GM19239 (cell line): ENCODE measurements at places on chromosomes 12 and 14.

GRCh38 chr12:18358930-18359329, 97.6 kb downstream of the PIK3C2G start:
- no peak for DNase-seq

- no peak for DNase-seq
These were observed 59.1 kb downstream of the FAM222A start for GRCh38 chr12:109772622-109773321.

- no peak for DNase-seq
These were observed 99.1 kb upstream of the MED13L start for GRCh38 chr12:116376354-116377193.

DNA sequence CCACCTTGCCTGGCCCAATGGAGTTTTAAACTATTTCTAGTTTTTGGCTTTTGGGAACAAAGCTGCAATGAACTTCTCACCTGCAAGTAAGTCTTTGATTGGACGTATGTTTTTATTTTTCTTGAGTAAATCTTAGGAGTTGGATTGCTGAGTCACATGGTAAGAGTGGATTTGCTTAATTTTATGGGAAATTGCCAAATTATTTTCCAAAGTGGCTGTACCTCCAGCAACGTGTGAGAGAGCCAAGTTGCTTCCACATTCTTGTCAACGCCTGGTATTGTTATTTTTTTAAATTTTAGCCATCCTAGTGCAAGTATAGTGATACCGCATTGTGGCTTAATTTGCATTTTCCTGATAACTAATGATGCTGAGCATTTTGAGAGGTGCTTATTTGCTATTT, 136.6 kb downstream of the LMNTD1 start:
- no peak for DNase-seq

DNA sequence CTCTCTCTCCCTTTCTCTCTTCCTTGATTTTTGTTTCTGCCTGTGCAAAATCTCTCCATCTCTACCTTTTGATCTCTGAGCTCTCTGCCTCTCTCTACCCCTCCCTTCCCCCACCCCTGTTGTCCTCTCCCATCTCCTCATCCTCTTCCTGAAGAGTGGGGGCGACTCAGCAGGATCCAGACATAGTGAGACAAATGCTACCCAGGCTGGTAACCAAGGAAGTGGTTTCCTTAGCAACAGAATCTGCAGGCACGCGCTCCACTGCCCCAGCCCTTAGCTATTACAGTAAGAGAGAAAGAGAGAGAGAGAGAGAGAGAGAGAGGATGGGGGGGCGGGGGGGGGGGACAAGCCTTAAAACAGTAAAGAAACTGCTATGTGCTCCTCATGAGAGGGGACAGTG, 85.6 kb downstream of the CMKLR1 start:
- no peak for DNase-seq

DNA sequence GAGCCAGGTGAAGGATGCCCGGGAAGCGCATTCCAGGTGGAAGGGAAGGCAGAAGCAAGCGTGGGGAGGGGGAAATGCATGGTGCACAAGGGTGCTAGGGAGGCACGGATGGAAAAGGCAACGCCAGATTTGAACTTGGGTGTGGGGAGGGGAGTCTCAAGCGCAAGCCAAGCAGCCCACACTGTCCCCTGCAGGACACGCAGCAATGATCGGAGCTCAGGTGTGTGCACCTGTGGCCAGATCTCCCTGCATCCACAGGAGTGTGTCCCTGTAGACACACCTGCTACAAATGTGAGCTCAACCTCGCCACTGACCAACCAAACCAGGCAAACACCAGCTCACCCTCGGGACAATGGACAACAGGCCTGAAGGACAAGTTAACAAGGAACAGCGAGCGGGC, 63.2 kb downstream of the SCARB1 start:
- no peak for DNase-seq

DNA sequence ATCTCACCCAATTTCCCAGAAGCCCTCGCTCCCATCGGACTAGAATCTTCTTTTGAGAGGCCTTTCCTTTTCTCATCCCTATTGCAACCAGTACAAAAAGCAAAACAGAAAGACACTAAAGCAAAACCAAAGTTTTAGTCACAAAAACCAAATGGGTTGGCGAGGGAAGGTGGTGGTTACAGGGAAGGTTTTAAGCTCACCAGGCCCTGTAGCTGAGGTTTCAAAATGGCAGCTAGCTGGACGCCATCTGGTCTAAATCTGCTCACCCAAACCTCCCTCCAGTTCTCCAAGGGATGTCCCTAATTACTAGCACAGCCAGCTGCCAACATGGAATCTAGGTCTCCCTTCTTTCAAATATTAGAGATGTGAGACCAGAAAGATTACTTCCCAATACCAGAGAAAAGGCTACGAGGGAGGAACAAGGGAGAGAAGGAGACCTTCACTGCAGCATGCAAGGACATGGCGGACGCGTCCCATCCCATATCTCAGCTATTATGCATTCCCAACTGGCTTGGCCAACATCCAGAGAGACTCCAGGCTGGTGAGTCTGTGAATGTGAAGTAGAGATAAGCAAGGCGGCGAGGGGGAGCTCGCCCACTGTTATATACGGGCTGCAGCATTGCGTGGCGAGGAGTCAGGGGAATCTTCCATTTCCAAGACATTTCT, 70.8 kb downstream of the DPF3 start:
- DNase-seq: no peak

GRCh38 chr14:32472512-32473463, 143.7 kb downstream of the AKAP6 start:
- no peak for DNase-seq

GRCh38 chr12:125079648-125080645, 14.7 kb downstream of the AACS start:
- DNase-seq: no peak

DNA sequence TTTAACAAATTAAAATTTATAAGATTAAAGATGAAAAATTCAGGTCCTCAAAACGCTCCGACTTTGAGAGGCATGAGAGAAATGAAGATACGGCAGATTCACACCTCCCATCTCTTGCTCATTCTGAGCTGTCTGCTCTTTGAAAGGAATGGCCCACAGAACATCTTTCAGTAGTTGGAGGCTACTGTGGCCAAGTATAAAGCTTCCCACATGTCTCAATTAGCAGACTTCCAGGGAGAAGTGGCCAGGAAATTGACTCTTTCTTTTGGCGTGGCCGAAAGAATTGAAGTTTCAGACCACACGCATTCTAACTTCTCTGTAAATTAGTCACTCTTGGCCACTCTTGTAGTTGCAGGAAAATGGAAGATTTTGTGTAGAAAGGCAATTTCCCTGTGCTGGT, 129.2 kb downstream of the DIP2B start:
- no peak for DNase-seq

GRCh38 chr14:100790502-100791347, 35.2 kb upstream of the MEG3 start:
- DNase-seq: no peak

DNA sequence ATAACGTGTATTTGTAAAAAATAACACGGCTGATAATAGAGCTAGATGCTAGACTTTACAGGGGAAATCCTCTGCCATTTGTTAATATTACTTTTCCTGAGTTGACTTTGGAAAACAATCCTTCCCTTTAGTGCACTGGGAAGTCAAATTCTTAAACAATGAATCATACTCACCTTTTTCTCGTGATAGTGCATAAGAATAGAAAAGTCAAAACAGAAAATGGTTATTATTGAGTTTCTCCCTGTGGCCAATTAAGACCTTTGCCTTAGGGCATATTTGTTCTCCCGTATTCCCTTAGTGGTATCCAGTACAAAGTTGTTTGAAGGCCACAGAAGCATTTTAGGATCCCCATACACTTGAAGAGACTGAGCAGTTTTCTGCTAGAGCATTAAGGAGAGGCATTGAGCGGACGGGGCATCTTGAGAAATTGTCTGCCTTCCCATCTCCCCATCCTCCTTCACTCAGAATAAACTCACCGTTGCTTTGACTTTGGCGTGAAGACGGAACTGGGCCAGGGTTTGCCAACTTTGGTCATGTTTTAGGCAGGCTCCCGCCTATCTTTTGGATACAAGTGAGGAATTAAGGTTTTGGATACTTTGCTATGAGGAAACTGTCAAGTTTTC, 171.3 kb downstream of the TMTC2 start:
- no peak for DNase-seq

DNA sequence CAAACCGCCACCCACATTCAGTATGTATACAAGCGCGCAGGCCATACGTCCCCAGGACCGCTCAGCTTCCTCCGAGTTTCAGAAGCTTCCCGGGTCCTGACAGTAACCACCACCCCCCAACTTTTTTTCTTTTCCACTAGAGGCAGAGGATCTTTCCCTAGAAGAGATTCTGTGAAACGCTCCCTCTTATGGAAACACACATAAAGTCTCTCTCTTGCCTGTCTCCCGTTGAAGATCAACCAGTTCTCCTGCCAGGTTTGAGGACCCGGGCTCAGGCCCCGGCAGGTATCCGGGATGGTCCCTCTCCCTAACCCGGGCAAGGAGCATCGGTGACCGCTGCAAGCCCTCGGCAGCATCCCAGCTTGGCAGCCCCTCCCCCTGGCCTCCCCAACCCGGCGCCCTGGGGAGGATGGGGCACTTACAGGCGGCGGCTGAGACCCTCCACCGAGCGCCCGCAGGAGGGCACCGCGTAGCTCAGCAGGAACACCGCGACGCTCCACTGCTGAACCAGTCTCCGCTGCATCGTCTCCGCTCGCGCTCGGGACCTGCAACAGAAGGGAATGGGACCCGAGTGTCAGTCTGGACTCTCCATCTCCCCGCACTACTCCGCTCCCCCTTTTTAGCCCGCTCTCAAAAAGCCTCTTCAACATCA, 3.4 kb downstream of the PTHLH start:
- no peak for DNase-seq

- no peak for DNase-seq
These were observed 40.9 kb upstream of the A2ML1 start for GRCh38 chr12:8781381-8782127.

- no peak for DNase-seq
These were observed 197.3 kb downstream of the TMTC3 start for GRCh38 chr12:88339254-88339949.

- DNase-seq: no peak
These were observed 21.4 kb upstream of the GSG1 start for GRCh38 chr12:13124656-13125505.

GRCh38 chr12:40587421-40587820, 104.8 kb upstream of the CNTN1 start:
- no peak for DNase-seq

GRCh38 chr14:86714153-86714552, 1184.2 kb downstream of the FLRT2 start:
- DNase-seq: no peak

DNA sequence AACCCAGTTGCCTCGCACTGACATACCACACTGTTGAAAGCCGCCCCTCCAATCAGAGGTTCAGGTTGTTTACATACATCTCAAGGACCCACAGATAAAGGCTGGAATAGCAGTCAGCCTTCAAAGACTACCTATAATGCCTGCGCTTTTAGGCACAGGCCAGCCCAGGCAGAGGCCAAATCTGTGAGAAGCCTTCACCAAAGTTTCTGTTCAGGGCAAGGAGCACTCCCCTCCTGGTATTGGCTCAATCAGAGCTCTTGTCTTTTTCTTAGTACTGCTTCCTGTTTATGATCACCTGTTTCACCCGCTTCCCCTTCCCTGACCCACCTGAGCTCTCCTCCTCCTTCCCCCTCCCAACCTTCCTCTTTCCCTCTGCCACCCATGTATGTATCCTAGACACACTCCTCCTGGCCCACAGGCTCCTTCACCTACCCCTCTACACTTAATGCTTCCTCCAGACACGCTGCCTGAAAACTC, 34.8 kb downstream of the DUSP16 start:
- DNase-seq: no peak

GRCh38 chr12:49111206-49111605, 559 bp upstream of the LMBR1L start:
- no peak for DNase-seq

DNA sequence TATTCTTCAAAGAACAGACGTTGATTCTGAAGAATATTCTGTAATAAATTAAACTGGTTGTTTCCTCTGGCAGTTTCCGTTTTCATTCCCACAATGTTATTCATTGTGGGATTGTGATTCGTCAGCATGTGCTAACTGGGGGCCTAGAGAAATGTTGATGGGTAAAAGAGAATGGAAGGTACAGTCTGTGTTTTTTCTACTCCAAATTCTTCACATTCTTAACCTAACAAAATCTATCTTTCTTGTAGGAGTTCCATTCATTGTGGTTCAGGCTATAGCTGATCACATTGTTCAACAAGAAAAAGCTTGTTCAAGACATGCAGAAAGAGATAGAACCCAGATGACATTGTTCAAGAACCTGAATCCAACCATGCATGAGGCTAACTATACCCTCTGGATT, 5.9 kb downstream of the CD163 start:
- DNase-seq: no peak
